ENCODE measurements at places on chromosomes 12 and 14.

- no peak for DNase-seq
Measured at GRCh38 chr14:92556255-92556741, 42.7 kb downstream of the RIN3 start.

- DNase-seq: peak; percentile 87
Measured at GRCh38 chr14:76386944-76387782, 11.2 kb downstream of the ESRRB start.

GRCh38 chr12:105921872-105922669 lies 216.7 kb downstream of the NUAK1 start:
- no peak for DNase-seq

DNA sequence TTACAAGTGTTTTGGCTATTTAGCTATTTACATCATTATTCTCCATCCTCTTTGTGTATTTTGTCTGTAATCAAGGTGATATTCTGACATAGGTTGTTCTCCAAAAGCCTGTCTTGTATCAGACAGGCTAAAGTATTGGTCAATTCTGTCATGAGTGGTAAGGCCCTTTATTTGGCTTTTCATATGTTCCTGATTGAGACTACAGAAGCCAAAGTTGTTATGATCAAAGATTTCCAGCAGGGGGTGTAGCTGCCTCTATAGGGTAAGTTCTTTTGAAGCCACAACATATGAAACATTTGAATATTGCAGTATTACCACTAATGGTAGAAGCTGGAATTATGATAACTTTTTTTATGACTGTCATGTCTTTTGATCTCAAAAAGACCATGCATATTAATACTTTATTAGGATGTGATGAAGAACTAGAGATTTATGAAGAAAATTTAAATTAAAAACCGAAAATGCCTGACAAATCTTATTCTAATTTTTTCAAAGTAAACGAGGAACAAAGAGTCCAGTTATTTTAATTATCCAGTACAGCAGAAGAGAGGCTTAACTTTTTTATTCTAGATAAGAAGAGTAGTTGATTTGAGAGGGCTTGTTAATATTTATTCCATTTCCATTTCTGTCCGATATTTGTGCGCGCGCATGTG lies 3.4 kb upstream of the ARHGAP5 start:
- peak; percentile 40 for DNase-seq

DNA sequence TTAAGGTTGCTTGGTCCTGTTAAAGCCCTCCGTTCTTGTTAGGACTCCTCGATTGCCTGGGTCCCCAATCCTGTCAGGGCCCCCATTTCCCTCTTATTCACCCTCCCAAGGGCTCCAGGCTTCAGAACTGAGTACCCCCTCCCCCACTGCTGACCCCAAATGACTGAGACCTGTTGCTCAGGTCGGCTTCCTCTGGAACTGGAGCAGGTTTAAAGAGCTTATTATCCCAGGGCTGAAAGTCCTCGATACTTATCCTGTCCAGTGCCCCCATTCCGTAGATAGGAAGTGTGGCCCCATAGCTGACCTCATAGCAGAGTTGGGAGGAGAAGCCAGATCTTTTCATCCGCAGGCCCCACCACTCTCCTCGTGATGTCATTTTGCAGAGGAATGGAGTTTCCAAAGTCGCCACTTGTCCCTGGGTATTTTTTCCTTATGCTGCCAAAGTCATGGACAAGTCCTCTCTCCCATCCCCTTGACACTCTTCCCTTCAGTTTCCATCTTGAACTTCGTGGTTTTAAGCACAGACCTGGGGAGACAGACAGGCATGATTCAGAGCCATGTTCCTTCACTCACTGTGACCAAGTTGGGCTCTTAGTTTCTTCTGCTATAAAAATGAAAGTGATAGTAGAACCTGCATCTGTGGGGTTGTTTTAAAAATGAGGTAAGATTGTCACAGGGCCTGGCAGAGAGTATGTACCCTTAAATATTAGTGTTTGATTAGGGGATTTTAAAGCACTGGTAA lies 1.2 kb downstream of the USP30 start:
- DNase-seq: no peak

DNA sequence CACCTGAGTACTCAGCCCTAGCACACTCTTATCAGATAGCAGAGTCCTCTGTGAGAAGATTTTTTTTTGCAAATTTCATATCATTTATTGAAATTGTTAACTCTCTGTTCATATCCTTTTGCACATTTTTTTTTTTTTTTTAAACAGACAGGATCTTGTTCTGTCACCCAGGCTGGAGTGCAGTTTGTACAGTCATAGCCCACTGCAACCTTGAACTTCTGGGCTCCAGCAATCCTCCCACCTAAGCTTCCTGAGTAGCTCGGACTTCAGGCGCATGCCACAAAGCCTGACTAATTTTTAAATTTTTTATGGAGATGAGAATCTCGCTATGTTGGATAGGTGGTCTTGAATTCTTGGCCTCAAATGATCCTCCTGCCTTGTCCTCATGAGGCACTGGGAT lies 4.3 kb downstream of the PARP2 start:
- DNase-seq: no peak

- DNase-seq: no peak
Measured at GRCh38 chr12:124663771-124664366, 96.5 kb upstream of the NCOR2 start.

DNA sequence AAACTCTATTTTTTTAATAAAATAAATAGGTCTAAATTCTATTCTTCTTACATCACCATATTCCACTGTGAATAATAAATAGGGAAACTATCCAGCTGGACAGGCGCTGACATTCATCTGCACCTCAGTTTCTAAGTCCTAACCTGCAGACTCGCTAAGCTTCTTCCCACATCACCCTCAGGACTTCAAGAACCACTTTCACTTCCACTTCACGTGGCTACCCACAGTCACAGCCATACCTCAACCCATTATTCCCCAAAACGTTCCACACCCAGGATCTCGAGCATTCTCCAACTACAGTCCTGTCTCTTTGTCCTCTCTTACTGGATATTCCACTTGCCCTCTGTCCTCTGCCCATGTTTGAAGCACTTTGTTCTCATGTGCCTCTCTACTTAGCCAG lies 71.1 kb downstream of the C2CD5 start:
- no peak for DNase-seq

DNA sequence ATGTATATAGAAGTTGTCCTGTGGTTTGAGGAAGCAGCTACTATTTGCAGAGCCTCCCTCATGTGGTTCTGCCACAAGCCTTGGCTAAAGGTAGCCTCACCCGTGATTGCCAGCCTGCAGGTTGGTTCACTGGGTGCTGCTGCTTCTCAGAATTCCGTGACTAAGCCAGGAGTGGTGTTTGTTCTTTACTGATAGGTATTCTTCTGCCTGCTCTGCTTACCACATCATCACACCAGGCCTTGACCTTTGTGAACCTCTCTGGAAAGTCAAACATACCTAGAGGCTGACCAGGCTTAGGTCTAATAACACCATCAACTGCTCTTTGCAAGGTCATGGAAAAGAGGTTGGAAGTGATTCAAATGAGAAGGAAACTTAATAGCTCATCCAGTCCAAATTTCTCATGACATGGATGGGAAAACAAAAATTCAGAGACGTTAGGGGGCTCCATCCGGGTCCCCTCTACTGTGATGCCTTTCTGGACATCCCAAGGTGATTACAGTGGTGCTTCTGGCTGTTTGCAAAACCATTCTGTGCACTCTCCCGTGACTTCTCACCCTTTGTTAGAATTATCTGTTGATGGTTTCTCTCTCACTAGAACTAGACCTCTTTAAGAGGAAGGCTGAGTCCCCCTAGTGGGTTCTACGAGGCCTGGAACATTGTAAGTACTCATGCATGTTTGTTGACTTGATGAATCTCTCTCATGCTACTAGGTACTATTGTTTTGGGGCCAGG lies 8.5 kb upstream of the SOCS2 start:
- no peak for DNase-seq

- no peak for DNase-seq
Measured at GRCh38 chr12:68559246-68559645, 51.5 kb upstream of the RAP1B start.

DNA sequence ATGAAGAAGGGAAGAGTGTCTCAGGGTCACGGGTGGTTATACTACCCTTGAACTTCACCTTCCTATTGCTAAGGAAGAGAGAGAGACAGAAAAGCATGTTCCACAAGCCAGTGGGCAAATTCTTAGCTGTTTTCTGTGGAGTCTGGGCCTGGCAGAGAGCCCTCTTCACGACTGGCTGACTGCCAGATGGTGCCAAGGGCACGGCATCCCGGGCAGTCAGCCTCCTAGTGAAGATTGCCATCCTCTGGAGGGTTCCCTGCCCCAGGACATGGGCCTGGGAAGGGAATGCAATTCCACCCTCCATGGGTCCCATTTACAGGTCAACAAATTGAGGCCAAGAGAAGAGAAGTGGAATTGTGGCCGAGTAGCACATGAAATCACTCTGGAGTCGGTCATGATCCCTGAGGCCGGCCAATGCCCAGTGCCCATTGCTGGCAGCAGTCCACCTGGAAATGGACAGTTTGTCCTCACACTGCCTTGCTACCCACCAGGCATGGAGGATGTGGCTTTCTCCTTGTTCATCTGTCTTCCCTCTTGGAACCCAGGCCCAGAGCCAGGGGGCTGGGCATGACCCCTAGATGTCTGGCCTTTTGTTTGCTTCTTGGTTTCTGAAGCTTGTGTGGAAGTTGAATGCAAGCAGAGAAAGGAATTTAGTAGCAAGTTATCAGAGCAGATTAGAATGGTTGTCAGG lies 9.9 kb downstream of the TUNAR start:
- DNase-seq: no peak

GRCh38 chr14:34792598-34792997 lies 78.2 kb upstream of the CFL2 start:
- no peak for DNase-seq

DNA sequence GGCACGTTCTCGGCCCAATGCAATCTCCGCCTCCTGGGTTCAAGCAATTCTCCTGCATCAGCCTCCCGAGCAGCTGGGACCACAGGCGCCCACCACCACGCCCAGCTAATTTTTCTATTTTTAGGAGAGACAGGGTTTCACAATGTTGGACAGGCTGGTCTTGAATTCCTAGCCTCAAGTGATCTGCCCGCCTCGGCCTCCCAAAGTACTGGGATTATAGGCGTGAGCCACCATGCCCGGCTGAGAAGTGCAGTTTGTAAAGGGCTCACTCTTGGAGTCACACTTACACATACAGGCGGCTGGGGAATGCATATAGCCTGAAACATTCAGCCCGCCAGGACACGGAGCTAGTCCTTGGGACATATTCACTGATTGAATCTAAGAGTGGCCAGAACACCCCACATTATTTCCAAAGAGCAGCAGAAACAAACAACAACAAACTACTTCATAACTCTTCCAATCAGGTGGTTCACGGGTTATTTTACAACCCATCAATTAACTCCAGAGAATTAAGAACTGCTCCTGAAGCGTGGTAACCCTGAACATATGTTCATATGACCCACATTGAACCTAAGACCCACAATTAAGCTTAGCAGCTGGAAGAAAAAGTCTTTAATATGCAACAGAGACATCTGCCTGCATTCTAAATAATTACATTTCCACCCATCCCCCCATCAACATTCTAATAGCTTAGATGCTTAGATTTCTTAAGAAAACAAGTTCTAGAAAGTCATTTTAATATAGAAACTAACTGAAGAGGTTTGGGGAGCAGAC lies 49.2 kb downstream of the SSH1 start:
- no peak for DNase-seq
